ENCODE measurements at places on chromosomes 13 and 19. TPM values are rescaled to one million over a fixed set of nuclear protein-coding genes. Genes with fewer than 3 reads are reported as not detected.

The BST2 gene
- 90.1 TPM for total RNA-seq

The HCN2 gene
- under 0.01 TPM for total RNA-seq

The SHKBP1 gene
- 42.9 TPM for total RNA-seq

The ZNF714 gene
- 5.8 TPM for total RNA-seq

The ZNF563 gene
- 7.5 TPM for total RNA-seq

All from breast epithelium (tissue), 4 donors.